ENCODE measurements at places on chromosomes 13 and 19.

GRCh38 chr19:46925548-46925950, 64.8 kb downstream of the ARHGAP35 start:
- peak; percentile 45 for DNase-seq

- DNase-seq: peak; percentile 38
These were observed 191.8 kb downstream of the PCCA start for GRCh38 chr13:100280681-100281080.

GRCh38 chr13:113337556-113337955, 26.4 kb downstream of the GRTP1 start:
- DNase-seq: no peak

- peak; percentile 25 for DNase-seq
These were observed 20.0 kb downstream of the RAB20 start for GRCh38 chr13:110541526-110541920.

DNA sequence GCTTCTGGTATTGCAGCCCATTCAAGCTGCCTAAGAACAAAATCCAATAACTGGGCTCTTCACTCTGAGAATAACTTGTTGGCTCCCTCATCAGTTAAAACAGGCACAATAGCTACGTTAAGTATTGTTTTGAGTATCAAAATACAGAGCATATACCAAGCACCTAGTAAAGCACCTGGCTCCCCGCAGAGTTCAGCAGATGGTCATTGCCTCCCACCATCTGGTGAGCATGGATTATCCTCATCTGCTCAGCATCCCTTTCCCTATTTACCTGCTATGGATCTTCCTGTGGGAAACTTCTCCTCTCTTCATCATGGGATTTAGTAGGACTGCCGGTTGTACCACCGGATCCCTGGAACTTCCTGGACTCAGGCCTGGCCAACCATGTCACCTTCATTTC, 199.2 kb upstream of the MAB21L1 start:
- DNase-seq: no peak

- DNase-seq: peak; percentile 85
These were observed 19.8 kb downstream of the PROZ start for GRCh38 chr13:113178070-113178895.

GRCh38 chr19:31907661-31908060, 437.7 kb upstream of the ZNF507 start:
- no peak for DNase-seq

GRCh38 chr13:99962242-99962641, 9.3 kb downstream of the ZIC5 start:
- no peak for DNase-seq

GRCh38 chr19:11361037-11361770, 6.0 kb downstream of the PLPPR2 start:
- no peak for DNase-seq

Data from GM23248 (cell line).